ENCODE measurements at places on chromosomes 6 and 20. TPM values are rescaled to one million over a fixed set of nuclear protein-coding genes. Genes with fewer than 3 reads are reported as not detected.

- H3K4me1 ChIP-seq, result peaks cover 3% of the 10 kb centered on the region
- H3K27me3 ChIP-seq, result no peaks in the 10 kb centered on the region
- no peaks in the 10 kb centered on the region for H3K36me3 ChIP-seq
Measured at GRCh38 chr6:39378175-39378959, 55.9 kb upstream of the KCNK16 start.

NTSR1 gene
- total RNA-seq, result 0.09 TPM

SLC35F1 gene
- total RNA-seq, result 0.63 TPM

DCDC2 gene
- total RNA-seq, result 110 TPM
